ENCODE measurements at places on chromosomes 6 and 20.

DNA sequence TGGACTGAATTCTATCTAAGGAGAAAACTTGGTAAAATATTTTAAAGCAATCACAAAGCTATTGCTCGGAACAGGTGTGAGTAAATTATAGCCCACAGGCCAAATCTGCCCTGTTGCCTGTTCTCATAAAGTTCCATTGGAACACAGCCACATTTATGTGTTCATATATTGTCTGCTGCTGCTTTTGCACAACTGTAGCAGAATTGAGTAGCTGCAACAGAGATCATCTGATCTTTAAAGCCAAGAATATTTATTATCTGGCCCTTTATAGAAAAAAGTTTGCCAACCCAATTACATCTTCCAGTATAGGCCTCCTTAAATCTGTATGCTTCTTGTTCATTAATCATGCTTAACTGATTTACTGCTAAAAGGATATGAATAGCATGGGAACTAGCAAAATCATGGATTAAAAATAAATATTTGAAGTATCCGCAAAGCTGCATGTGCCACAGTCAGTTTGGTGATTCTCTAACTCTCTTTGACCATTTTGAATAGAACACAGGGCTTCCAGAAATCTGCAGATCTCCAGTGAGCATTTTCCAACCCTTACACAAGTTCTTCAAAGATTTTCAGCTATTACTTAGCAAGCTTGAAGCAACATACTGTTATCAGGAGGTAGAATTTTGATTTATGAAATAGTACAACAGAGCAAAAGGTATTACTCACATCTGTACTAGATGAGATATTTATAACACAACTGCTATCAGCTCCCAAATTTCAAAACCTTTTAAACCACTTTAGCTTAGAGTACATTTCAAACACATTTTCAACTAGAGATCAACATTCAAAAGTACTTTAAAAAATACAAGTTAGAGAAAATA, 312.6 kb upstream of the ID4 start:
- DNase-seq = no peak

DNA sequence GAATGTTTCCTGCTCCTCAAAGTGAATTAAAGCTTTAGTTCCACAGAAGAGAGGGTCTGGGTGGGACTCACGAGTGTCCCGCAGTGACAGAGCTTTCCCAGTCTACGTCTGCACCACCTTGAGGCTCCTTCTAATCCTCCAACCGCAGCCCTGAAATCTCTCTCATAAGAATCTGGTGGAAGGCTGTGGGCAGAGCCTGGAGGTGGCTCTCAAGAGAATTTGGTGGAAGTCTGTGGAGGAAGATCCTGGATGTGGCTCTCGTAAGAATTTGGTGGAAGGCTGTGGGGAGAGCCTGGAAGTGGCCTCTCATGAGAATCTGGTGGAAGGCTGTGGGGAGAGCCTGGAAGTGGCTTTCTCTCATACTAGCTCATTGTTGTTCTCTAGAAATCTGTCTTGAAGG, 13.8 kb upstream of the DUSP22 start:
- no peak for DNase-seq

- DNase-seq = no peak
These were observed 53.5 kb upstream of the MLN start for GRCh38 chr6:33857093-33857931.

DNA sequence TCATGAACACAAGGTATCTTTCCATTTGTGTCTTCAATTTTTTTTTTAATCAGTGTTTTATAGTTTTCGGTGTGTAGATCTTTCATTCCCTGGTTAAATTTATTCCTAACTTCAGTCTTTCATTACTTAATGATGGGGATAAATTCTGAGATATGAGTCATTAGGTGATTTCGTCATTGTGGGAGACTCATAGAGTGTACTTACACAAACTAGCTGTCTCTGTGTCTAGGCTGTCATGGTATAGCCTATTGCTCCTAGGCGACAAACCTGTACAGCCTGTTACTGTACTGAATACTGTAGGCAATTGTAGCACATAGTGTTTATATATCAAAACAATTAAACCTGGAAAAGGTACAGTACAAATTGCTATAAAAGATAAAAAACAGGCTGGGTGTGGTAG, 42.1 kb downstream of the SMAP1 start:
- DNase-seq = no peak

DNA sequence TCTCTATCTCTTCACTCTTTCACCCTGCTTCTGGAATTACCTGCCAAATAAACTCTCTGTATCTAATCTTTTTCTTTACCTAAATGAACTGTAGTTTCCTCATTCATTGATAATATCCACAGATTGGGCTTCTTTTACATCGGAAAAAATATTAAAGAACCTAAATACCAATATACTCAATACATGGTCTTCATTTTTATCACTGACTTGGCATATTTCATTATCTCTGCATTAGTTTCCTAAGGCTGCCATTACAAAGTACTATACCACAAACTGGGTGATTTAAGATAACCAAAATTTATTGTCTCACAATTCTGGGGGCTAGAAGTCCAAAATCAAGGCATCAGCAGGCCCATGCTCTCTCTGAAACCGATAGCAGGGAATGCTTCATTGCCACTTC, 411.9 kb upstream of the SPTLC3 start:
- DNase-seq = no peak

DNA sequence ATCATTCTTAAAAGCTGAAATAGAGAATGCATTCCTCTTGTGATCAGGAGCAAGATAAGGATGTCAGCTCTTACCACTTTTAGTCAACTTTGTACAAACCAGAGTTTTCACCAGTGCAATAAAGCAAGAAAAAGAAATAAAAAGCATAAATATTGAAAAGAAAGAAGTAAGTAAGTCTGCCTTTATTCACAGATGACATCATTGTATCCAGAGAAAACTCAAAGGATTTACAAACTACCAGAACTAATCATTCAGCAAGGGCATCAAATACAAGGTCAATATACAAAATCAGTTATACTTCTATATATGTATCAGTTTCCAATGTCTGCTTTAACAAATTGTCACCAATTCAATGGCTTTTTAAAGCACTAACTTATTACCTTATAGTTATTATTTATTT, 13.4 kb downstream of the TTLL9 start:
- DNase-seq = no peak

GRCh38 chr6:117264369-117264691, 1.0 kb upstream of the VGLL2 start:
- DNase-seq = no peak

- DNase-seq = no peak
These were observed 17.3 kb downstream of the ERGIC3 start for GRCh38 chr20:35559042-35559693.

DNA sequence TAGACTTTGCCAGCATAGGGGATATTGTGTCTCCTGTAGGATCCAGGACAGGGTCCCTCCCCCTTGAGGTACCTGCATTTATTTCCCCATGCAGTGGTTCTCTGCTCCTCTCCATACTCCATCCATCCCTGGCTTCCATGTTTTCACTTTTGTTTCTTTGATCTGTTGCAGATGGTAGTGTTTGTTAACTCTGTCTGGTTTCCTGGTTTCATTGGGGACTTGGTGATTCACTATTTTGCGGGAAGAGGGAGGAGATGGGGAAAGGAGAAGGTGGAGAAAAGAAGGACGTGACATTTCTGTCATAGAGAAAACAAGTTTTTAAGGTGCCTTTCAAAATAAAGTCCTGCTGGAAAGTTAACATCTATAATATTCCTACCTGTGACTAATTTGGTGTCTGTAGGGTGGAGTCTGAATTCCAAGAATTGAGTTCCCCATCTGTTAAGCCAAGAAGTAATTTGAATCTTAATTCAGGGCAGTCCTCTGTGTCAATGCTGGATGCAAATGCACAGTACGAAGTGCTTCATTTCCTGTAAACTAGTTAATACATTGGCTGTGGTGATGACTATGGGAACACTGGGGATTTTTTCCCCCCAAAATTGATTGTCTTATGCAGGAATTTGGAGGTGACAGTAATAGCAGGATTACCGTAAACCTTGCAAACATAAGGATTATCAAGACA, 6.9 kb upstream of the RNF144B start:
- no peak for DNase-seq

GRCh38 chr20:63859166-63859699, 2.1 kb upstream of the ABHD16B start:
- DNase-seq = no peak

- no peak for DNase-seq
These were observed 25.1 kb upstream of the FAM8A1 start for GRCh38 chr6:17574866-17575560.

DNA sequence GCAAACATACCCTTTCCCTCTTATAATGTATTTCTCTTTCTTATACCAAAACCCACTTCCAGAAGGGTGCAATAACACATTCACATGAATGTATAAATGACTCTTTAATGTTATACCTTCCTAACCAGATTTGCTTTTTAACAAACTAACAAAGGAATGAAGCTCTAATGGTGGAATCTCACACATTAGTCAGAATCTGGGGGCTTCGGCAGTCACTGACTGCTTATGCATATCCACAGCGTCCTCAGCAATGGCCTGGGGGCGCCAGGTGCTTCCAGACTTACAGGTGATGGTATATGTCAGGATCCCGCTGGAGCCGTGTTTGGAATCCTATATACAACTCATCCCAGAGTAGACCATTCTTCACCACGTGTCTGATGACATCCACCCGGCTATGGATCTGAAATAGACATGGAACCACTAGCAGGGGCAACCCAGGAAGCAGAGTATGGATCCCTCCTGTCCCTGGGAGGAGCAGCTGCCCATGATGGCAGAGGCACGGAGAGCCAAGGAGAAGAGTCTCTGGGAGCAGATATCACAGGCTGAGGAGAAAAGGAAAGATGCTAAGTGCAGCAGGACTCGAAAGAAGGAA, 150.8 kb upstream of the RIPOR2 start:
- no peak for DNase-seq

DNA sequence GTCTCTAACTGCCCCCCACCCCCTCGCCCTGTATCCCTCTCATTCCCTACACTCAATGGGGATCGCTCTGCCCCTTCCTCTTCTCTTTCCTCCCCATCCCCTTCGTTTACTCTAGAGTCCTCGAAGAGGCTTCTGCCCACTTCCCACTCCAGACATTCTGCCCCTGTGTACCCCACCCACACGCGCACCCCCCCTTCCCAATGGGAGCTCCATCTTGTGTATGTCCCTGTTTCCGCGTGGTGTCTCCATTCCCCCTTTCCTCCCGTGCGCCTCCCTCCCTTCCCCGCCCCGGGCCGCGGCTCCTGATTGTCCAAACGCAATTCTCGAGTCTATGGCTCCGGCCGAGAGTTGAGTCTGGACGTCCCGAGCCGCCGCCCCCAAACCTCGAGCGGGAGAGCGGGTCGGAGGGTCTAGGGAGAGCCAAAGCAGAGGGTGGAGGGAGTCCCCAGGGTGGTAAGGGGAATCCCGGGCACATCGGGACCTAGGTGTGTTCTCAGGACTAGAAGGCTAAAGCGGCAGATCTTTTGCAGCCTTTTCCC, 679 bp upstream of the RING1 start:
- DNase-seq = no peak

DNA sequence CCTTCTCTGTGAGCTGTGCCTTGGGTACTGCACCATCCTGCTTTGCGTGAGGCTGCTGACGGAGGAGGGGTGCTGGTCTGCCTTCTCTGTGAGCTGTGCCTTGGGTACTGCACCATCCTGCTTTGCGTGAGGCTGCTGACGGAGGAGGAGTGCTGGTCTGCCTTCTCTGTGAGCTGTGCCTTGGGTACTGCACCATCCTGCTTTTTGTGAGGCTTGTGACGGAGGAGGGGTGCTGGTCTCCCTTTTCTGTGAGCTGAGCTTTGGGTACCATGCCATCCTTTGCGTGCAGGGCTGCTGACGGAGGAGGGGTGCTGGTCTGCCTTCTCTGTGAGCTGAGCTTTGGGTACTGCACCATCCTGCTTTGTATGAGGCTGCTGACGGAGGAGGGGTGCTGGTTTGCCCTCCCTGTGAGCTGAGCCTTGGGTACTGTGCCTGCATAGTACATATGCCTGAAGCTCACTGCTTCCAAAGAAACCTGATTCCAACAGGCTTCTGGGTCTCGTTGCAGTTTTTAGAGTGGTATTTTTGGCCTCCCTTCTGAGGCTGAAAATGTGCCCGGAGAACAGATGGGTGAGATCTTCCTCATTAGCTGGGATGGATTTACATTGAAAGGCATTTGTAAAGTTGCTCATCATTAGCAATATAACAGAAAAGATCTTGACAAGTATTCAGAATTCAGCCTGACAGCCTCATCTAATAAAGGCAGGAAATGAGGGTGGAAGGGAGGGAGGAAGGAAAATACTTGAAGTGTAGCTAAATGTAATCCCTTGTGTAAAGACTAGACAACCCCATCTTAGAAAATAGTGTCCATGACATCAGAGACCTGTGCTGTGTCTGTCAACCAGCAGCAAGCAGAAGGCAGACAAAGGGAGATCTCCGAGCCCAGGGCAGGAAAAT, 46.8 kb upstream of the UNC93A start:
- no peak for DNase-seq

DNA sequence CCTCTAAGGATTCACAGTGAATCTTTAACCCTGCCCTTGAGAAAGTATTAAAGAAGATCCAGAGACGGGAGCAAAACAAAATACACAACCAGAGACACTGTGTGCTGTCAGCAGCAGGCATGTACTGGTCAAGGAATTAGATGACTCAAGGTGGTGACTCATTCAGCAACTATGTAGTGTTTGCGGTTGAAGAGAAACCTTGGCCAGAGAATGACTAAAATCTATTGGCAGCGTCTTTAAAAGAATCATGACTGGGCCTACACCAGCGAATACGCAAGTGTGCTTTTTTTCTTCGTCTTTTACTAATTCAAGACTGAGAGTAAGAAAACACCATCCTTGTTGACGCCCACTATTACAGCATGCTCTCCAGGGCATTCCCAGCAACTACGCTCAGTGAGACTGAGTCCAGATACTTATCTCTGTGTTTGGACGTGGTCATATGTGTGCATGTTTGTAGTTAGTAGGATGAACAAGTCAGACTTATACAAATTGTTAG, 72.4 kb upstream of the BACH2 start:
- peak; percentile 56 for DNase-seq

DNA sequence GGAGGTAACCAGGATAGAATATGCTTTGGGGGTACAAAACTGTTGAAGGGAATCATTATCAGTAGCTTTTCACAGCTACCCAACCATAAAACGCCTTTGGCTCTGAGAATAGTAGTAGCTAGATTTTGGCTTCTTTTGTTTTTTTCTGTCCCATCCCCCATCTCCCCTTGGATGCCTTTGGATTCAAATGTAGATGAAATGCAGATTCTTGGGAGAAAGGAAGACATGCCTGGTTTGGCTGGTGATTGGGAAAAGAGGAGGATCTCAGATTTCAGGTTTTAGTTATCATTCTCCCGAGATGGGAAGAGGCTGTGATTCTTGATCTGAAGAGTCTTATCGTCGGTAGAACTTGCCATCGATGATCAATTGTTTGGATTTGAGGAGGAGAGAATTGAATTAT, 3.5 kb upstream of the CDYL start:
- DNase-seq = no peak

- DNase-seq = no peak
These were observed 2.3 kb downstream of the FAM184A start for GRCh38 chr6:119076173-119076572.

- DNase-seq = no peak
These were observed 24.9 kb upstream of the IER3 start for GRCh38 chr6:30769088-30769852.

- DNase-seq = no peak
These were observed 217.2 kb upstream of the FOXA2 start for GRCh38 chr20:22801528-22801927.

All from neuronal stem cell (in vitro differentiated cells).